ENCODE measurements at places on chromosomes 13 and 19.

- DNase-seq: no peak
Observed at GRCh38 chr13:104854007-104854406, 1681.5 kb downstream of the EFNB2 start.

- no peak for DNase-seq
Observed at GRCh38 chr19:15180451-15181390, 20.1 kb downstream of the NOTCH3 start.

DNA sequence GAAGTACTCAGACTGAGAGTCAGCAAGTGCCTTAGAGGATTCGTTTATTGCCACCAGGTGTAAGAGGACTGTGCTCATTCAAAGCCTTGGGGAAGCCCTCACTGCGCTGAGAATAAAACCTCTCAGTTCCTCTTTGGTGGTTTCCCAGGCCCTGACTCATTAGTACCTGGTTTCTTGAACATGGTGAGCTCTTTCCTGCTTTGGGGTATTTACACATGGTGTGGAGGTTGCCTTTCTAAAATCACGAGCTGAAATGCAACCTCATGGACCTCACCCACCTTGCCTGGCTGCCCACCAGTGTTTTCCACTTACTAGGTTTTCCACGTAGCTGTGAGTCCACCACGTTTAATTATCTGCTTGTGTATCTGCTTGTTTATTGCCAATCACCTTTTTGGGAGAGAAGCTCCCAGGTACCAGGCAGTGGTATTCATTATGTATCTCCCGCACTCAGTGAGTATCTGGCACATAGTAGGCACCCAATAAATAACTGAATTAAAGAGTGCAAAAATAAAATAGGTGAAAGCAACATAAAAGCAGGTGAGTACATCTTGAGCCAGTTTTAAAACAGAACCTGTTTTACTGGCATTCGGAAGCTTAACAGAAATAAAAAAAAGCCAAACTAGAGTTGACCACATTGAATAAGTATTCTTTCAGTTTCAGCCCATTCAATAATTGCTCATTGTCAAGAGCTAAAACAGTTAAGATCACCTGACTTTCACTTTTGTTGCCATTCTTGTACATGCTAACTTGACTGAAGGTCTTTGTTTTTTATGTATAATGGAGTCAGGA, 533.0 kb downstream of the MYO16 start:
- no peak for DNase-seq

- no peak for DNase-seq
Observed at GRCh38 chr19:28940751-28941500, 272.0 kb downstream of the UQCRFS1 start.

GRCh38 chr19:42301646-42302203, at the start of gene PRR19:
TSS of gene PRR19 (plus strand) at chr19:42302132. CDS start at chr19:42309585, 7,453 bp downstream.
- no peak for DNase-seq

GRCh38 chr19:11236324-11237301, 2.8 kb upstream of the ANGPTL8 start:
- no peak for DNase-seq

GRCh38 chr19:35034588-35035382, 4.5 kb downstream of the SCN1B start:
- DNase-seq: no peak

DNA sequence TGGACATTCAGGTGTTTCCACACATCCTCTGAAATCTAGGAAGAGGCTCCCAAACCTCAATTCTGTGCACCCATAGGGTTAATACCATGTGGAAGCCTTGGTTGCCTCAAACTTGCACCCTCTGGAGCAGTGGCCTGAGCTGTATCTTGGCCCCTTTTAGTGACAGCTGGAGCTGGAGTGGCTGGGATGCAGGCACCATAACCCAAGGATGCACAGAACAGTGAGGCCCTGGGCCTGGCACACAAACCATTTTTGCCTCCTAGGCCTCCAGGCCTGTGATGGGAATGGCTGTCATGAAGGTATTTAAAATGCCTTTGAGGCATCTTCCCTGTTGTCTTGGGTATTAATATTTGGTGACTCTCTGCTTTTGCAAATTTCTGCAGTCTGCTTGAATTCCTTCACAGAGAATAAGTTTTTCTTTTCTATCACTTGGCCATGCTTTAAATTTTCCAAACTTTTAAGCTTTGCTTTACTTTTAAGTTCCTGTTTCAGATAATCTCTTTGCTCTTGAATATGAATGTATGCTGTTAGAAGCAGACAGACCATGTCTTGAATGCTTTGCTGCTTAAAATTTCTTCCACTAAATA, 1594.5 kb upstream of the PCDH20 start:
- no peak for DNase-seq

- DNase-seq: no peak
Observed at GRCh38 chr13:73417012-73417615, 358.3 kb downstream of the KLF5 start.

- peak; percentile 98 for DNase-seq
Observed at GRCh38 chr13:50081679-50082425, 66.6 kb downstream of the KCNRG start.

DNA sequence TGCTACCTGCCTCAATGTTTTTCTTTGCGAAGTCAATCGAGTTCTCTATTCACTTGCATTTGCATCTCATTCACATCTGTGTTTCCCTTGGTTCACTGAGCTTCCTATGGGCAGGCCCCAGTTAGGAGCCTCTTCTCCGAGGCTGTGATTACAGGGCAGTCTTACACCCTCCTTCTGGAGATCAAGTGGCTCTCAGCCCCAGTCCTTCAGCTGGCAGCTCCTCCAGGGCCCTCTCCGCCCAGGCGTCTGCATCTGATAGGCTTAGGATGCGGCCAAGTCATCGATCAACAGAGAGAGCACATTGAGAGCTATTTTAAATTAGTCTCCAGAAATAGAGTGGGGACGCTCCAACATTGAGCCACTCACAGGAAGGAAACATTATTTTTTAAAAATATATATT, 44.2 kb downstream of the MBNL2 start:
- no peak for DNase-seq

DNA sequence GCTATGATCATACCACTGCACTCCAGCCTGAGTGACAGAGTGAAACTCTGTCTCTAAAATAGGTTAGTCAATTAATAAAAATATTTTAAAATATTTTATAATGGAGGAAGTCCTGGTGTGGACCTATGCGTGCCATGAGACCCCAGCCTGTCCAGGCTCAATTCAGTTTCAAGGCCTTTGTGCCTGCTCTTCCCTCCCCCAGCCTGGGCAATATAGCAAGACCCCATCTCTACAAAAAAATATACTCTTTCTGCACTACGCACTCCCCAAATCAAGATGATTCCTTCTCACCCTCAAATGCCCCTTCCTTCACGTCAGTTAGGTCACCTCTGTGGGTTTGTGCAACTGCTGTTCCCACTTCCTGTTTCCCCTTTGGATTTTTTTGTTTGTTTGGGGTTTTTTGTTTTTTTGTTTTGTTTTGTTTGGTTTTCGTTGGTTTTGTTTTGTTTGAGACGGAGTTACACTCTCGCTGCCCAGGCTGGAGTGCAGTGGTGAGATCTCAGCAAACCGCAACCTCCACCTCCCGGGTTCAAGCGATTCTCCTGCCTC, 1.4 kb upstream of the HSH2D start:
- no peak for DNase-seq

GRCh38 chr19:29969891-29970290, 27.9 kb downstream of the URI1 start:
- DNase-seq: no peak

- no peak for DNase-seq
Observed at GRCh38 chr13:62250501-62251201, 835.0 kb upstream of the PCDH20 start.

DNA sequence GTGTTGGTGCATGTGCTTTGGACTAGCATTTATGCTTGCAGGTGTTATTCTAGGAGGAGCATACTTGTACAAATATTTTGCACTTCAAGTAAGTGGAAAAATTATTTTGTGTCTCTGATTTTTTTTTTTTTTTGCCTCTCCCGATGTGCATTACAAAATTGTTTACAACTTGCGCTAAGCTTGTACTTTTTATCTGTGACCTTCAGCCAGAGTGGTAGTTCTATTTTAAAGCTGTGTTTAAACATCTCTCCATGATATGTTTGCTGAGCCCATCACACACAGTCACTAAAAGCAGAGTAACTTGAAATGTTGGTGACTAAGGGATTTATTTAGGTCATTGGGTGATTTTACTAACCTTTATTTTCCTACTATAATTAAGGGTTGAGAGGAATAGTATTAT, 20.8 kb downstream of the ITM2B start:
- DNase-seq: no peak

Measured in activated naive CD4-positive, alpha-beta T cell treated with anti-CD3 and anti-CD28 coated beads, Interleukin-2, amount 50 U/mL, for 16 hours (primary cell).